ENCODE measurements at places on chromosomes 4 and X.

DNA sequence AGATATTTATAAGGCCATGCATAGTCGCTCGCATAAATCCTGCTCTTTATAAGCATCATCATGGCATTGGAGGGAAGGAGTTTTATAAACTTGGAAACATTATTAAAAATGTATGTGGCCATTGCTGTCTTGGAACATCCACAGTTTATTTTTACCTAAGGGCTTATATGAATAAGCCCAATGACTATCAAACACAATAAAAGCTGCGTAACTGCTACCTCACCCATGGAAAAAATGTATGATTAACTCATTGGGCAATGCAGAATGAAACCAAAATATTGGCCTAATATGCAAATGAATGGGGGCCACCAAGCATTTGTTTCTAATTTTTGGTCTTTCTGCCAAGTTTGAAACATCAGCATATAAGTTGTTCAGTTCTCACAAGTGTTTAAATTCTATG lies 19.1 kb downstream of the GEMIN8 start:
- no peak for DNase-seq

GRCh38 chrX:154457491-154458115 lies 478 bp upstream of the PLXNA3 start:
- DNase-seq: peak; percentile 44

DNA sequence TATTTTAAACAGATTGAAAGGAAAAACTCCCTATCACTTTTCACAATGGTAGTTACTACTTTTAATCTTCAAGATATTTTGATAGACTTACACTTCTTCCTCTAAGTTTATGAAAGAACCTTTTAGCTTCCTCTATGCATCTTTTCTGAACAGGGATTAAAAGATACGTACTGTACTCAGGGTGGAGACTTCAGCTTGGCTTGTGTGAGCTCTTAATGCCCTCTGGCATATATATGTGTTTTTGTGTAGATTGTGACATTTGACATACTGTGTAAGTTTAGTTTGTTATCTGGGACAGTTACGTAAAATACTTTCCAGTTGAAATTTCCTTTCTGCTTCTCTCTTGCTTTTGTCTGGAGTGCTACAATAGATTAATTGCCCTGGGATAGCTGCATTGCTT lies 109.3 kb upstream of the NUDT6 start:
- DNase-seq: no peak

DNA sequence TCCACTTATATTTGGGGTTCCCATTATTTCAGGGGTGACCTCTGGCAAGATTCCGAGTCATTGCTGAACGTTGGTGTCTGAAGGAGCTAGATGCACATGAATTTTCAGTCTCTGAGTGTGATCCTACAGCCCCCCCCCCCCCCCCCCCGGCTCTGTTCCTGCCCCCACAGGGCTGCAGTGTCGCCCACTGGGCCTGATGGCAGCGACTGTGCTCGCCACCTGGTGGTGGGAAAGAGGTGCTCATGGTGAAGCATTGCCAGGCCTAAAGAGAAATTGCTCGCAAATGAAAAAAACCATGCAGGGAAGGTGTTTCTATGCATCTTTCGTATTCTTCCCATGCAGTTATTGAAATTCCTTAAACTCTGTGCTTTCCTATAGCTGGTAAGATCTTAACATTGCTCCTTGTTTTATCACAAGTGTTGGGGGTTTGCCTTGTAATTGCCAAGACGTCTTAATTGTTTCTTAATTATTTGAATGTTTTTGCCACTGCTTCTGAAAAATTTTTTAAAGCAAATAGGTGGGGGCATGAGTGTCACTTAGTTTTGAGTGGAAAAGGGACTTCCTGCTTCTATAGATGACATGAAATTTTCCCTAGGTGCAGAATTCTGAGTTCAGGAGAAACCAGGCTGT lies 63.2 kb downstream of the CLDN22 start:
- DNase-seq: no peak

DNA sequence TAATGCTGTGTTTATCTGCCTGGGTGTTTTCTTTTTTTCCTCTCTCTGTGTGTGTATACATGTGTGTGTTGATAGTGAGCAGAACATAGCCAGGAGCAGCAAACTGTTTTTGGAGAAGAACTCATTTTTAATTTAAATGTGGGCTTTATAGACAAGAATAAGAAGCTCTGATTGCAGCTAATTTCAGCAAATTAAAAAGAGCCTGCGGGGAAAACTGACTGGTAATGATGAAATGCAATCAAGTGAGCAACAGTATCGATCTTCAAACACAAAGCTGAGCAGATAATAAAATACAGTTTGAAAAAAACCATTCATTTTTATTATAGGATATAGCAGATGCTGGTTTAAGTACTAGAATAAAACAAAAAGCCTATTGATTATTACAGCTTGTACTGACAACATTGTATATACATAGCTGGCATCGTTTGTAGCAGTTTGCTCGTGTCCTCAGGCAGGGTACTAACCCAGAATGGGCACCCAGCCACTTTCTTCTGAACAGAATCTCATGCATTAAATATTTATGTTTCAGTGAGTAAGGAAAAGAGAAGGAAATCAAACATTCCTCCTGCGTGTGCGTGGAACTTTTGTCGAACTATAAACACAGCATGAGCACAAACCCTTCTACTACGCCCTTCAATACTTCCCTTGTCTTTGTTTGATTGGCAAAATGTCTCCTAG lies 73.5 kb upstream of the ZFP42 start:
- DNase-seq: no peak

DNA sequence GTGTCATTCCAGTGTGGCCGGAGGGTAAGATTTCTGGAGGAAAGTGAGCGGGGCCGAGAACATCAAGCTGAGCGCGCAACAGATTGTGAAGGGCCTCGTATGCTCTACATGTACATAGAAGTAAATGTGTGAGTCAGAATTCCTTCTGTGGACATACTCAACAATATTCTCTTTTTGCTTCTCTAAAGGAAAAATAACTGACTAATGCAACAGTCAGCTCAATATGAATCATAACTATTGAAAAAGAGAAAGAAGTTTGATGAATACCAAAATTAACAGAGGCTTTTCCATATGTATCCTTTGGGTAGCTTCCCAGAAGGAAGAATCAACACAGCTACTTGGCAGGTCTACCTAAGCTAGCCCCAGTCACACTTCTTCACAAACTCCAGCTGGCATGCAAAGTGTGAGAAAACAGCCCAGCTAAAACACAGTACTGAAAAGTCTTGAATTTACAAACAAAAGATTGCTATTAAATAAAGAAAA lies 87.5 kb upstream of the ZFP42 start:
- DNase-seq: no peak

DNA sequence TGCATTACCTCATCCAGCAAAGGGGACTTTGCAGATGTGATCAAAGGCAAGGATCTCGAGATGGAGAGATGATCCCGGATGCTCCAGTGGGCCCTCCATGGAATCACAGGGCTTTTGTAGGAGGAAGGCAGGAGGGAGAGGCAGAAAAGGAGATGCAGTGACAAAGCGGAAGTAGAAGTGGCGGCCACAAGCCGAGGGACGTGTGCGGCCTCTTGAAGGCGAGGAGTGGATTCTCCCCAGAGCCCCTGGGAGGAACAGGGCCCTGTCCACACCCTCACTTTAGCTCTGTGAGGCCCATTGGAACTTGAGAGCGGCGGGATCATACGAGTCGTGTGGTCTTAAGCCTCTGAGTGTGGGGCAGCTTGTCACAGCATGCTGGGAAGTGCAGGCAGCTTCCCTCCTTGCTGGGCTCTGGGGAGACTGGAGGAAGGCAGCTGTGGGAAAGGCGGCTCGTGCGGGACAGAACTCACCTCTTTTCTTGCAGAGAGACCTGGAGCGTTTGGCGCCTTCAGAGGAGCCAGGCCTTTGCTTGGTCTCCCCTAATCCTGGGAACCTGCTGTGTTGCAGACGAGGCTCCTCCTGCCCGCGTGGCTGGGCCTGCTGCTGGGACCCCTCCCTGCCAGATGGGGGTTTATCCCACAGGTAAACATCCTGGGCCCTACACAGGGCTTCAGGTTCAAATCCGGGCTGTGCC lies 10.2 kb downstream of the SH3TC1 start:
- DNase-seq: no peak

GRCh38 chr4:18627447-18628005 lies 606.0 kb upstream of the LCORL start:
- no peak for DNase-seq

- DNase-seq: no peak
These were observed 2.9 kb downstream of the BANK1 start for GRCh38 chr4:101793397-101793796.

DNA sequence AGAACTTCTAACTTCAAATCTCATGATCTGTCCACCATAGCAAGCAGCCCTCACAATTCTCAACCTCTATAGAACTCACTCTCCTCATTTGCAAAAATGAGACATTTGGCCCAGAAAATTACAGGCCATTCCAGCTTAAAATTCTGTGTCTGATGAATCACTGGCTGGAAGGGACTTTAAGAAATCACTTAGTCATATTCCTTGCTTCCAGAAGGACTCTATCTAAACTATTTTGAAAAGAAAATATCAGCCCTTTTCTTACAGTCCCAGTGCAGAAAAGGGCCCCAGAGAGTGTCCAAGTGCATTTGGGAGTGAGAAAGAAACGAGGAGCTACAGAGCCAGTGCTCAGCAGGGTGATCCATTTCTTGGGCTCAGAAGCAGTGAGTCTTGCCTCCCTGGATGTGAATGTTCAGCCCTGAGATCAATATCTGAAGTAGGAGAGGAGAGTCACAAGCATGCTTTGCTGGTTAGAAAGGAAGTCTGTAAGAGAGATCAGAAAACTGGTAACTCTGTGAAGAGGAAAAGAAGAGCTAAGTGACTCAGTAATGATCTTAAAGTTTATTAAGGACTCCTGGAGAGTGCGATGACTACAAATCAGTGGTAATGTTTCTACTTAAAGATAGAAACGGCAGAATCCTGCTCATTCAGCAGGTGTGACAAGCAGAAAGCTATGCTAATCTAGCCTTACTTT lies 139.8 kb downstream of the PALLD start:
- no peak for DNase-seq

DNA sequence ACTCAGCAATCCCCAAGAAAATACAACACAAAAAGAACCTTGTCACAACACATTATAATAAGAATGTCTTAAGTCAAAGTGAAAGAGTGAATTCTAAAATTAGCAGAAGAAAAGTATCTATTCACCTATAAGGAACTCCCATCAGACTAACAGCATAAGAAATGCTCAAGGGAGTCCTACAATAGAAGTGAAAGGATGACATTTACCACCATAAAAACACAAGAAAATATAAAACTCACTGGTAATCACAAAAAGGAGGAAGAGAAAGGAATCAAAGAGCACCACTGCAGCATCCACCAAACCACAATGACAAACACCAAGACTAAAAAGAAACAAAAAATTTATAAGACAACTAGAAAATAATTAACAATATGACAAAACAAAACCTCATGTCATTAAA lies 257.0 kb upstream of the AGTR2 start:
- no peak for DNase-seq

DNA sequence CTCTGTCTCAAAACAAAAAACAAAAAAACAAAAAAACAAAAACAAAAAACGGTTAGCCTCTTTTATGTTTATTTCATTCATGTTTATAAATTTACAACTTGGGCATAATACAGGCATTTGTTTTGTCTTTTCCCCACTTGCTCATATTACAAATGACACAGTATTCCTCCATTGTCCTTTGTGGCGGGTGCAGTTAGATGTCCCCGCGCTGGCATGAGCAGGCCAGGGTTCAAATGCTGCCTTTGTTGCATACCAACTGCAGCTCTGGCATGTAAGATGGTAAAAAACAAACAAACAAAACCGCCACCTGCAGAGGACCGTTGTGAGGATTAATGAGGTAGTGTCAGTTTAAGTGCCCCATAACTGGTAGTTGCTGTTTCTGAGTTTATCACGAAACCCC lies 16.1 kb upstream of the HPF1 start:
- no peak for DNase-seq

- no peak for DNase-seq
These were observed 44.0 kb downstream of the RELL1 start for GRCh38 chr4:37641886-37642849.

- DNase-seq: no peak
These were observed 31.4 kb upstream of the SOWAHD start for GRCh38 chrX:119726900-119727555.

GRCh38 chr4:184898793-184899192 lies 73.0 kb upstream of the ACSL1 start:
- no peak for DNase-seq

- no peak for DNase-seq
These were observed 89.3 kb downstream of the KLHL8 start for GRCh38 chr4:87130985-87131703.

DNA sequence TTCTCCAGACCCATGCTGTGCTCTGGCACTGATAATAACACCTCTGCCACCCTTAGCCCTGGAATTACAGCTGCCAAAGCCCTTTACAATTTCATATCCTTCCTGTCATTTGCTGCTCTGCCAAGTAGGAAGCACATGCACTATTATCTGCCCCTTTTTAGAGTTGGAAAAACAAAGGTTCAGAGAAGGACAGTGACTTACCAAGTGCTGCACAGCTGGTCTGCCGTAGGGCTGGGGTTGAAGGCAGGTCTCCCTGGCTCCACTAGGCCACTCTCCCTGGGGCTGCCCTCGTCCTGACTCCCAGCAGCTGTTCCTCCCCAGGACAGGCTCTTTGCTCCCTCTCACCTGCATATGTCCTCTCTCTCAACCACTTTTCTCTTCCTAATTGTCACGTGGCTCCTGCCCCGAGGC lies 73.4 kb downstream of the ANAPC4 start:
- no peak for DNase-seq

DNA sequence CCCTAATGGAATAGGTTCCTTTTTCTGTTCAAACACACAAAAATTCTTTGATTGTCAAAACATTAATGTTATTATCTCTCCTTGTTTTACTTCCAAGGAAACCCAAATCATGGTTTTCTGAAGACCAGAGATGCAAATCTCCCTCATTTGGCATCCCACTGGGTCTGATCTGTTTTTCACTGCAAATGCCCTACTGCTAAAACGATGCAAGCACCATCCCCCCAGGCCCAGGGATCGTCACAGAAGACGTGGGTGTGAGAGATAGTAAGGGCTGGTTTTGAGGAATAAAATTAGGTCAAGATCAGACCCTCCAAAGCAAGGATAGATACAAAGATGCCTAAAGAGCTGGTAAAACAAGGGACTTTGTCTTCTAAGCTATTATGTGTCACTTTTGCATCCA lies 33.6 kb downstream of the GSPT2 start:
- DNase-seq: no peak

- no peak for DNase-seq
These were observed 21.7 kb downstream of the PNMA6F start for GRCh38 chrX:153299855-153300254.

DNA sequence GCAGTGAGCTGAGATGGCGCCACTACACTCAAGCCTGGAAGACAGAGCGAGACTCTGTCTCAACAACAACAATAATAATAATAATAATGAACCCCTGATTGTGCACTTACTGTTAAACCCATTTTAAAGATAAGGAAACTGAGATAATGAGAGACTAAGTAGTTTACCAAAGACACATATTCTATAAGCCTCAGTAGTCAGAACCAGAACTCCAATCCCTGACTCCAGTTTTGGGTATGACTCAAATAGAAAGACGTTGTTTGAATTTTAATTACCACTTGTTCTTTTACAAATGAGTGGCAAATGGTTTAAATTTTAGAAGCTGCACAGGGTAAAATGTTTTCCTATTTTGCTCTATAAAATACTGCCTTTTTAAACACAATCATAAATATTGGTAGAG lies 37.4 kb downstream of the ACSL4 start:
- no peak for DNase-seq

- DNase-seq: no peak
These were observed 136.5 kb upstream of the SMIM31 start for GRCh38 chr4:164617426-164617825.

Measured in activated CD8-positive, alpha-beta memory T cell treated with anti-CD3 and anti-CD28 coated beads for 1 hour (primary cell).